ENCODE measurements at places on chromosomes 2 and 18.

DNA sequence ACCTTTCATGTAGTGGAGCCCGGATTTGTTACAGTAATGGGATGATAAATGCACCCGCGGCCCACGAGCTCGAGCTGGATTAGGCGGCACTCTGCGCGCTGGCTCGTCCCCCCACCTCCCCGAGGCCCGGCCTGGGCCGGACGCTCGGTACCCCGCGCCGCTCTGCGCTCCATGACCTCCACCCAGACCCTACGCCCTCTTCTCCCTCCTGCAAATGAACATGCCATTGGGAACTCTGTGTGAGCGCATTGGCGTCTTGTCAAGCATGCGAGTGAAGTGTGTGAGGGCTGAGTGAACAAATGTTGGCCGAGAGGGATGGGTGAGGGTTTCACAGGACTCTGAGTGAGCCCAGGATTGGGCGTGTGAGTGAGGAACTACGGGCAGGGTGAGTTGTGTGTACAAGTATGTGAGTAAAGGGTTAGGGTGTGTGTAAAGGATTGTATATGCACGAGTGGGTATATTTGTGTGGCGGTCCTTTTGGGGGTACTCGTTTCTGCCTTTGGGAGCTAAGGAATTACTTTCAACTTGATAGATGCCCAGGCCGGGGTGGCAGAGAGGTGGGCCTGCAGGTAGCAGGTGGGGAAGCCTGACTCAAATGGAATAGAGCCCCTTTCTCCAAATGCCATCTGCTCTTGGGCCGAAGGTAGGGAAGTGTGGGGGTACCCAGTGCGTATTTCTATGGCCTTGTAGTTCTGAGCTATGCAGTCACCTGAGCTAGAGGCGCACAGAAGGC is 2.9 kb upstream of the EN1 start:
- no peak for DNase-seq
- no peaks in the 10 kb centered on the region for H3K36me3 ChIP-seq
- peaks cover 10% of the 10 kb centered on the region for H3K4me1 ChIP-seq

- H3K27me3 ChIP-seq, result no peaks in the 10 kb centered on the region
- no peak for DNase-seq
- H3K36me3 ChIP-seq, result no peaks in the 10 kb centered on the region
Measured at GRCh38 chr2:168574856-168575630, 119.0 kb downstream of the CERS6 start.

GRCh38 chr18:56652802-56653201 is 1.6 kb downstream of the WDR7 start:
- peaks cover 1% of the 10 kb centered on the region for H3K36me3 ChIP-seq
- H3K4me3 ChIP-seq, result no peak overlapping the region
- H3K27me3 ChIP-seq, result no peaks in the 10 kb centered on the region
- no peak overlapping the region for H3K27ac ChIP-seq
- no peak for DNase-seq

GRCh38 chr2:239181903-239182581 is 218.8 kb downstream of the HDAC4 start:
- H3K4me3 ChIP-seq, result no peak overlapping the region
- H3K27me3 ChIP-seq, result no peaks in the 10 kb centered on the region
- H3K36me3 ChIP-seq, result peaks cover 20% of the 10 kb centered on the region
- H3K4me1 ChIP-seq, result peaks cover 14% of the 10 kb centered on the region

DNA sequence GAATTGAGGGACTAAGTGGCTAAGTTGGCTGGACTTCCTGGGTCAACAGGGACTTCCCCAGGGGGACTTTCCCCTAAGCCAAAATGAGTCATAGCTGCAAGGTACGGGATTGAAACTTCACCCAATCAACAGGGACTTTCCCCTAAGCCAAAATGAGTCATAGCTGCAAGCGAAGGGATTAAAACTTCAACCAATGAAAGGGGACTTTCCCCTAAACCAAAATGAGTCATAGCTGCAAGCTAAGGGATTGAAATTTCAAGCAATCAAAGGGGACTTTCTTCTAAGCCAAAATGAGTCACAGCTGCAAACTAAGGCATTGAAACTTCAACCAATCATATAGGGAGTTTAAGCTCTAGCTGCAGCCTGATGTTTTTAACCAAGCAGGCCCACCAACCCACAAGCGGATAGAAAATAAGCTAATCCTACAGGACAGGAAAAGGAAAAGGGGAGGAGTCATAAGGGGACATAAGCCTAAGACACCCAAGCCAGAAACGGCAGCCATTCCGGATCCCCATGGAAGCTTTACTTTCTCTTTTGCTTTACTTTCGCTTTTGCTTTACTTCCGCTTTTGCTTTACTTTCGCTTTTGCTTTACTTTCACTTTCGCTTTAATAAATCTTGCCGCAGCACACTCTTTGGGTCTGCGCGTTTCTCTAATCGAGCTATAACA is 1375.4 kb upstream of the CELF4 start:
- H3K36me3 ChIP-seq, result peaks cover 1% of the 10 kb centered on the region
- H3K27me3 ChIP-seq, result no peaks in the 10 kb centered on the region
- H3K27ac ChIP-seq, result no peak overlapping the region

Data from progenitor cell of endocrine pancreas (in vitro differentiated cells).